Activated CD4-positive, alpha-beta T cell treated with anti-CD3 and anti-CD28 coated beads, Interleukin-2, amount 50 U/mL, for 24 hours (primary cell): ENCODE measurements at places on chromosomes 3 and 15.

GRCh38 chr3:115500795-115501194 is 122.5 kb upstream of the GAP43 start:
- DNase-seq, result no peak

DNA sequence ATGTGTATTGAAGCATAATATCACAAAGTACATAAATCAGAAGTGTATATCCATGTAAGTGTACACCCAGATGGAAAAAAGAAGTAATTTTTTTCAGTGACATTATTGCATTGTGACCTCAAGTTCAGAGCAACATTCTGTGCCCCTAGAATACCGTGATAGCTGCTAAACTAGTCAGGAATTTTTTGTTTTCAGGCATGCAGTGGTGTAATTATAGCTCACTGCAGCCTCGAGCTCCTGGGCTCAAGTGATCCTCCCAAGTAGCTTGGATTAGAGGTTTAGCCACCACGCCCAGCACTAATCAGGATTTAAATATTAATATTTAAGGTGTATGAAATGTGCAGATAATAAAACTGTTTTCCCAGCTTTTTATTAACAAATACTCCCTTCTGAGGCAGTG is 25.5 kb downstream of the SEC62 start:
- DNase-seq, result no peak

- no peak for DNase-seq
These were observed 102.9 kb downstream of the SHQ1 start for GRCh38 chr3:72745146-72745999.

- DNase-seq, result no peak
These were observed 178.6 kb upstream of the LYSMD4 start for GRCh38 chr15:99911816-99912215.

DNA sequence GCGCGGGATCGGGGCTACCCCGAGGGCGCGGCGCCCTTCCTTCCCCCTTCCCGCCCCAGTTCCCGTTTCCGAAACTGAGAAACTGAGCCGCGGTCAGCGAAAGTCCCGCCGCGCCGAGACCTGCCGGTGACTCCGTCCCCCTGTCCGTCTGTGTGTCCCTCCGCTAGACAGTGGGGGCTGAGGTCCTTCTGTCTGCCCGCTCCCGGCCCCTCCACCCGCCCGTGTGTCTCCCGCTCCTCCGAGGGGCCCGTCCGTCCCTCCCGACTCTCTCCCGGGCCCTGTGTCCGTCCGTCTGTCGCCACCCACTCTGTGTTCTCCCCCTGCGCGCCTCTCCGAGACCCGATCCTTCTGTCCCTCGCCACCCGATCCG is 426 bp downstream of the PRKCD start:
- DNase-seq, result no peak

GRCh38 chr15:58748852-58749531 is 515 bp downstream of the ADAM10 start:
- peak; percentile 13 for DNase-seq

- no peak for DNase-seq
These were observed 16.9 kb upstream of the SCAMP5 start for GRCh38 chr15:74978503-74978902.

DNA sequence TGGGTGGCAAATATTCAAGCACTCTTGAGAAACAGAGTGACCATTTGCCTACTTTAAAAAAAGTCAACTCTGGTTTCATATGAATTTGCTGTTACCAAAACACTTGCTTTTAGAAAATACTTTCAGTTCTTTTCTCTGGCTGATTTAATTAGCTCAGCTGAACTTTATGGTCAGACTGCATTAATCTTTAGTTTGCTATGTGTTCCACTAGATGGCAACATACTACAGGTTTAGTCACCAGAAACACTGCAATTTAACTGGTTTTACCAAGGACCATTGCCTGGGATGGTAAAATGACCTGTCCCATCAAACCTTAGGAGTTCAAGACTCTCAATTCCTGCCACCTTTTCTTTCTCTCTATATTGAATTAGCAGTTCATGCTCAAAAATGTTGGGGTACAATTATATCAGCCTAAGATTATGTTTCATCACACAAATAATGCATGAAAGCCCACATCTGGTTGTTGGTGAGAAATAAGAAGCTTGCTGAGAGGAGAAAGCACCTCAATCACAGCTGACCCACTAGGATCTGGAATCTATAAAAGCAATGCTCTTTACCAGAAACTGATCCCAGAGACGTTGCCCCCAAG is 14.2 kb downstream of the EIF4E3 start:
- no peak for DNase-seq

DNA sequence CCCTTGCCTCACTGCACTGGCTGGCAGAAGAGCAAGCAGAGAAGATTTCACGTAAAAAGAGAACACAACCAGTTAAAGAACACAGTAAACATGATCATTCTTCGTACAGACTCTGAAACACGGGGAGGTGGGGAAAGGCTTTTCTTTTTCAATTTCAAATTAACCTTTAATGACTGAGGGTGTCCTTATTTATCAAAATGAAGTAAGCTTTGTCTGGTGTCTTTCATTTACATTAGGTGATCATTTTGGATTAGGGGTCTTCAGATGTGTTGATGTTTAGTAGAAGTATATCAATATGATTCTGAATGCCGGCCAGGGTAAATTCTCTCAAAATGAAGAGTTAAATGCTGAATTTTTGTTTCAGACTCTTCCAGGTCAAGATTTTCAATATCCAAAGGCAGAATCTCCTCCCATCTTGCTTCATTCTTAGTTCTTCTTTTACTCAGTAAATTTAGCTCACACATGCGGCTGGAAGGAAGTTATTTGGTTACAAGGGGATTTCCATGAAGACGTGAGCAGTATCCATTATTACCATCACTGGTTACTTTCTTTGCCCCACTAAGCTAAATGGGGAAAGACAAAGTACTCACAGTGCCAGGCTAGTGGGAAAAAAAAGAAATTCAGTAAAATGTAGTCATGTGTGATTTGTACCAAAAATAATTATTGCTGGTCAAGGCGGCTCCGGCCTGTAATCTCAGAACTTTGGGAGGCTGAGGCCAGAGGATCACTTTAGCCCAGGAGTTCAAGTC is 272.2 kb upstream of the NR2F2 start:
- no peak for DNase-seq

DNA sequence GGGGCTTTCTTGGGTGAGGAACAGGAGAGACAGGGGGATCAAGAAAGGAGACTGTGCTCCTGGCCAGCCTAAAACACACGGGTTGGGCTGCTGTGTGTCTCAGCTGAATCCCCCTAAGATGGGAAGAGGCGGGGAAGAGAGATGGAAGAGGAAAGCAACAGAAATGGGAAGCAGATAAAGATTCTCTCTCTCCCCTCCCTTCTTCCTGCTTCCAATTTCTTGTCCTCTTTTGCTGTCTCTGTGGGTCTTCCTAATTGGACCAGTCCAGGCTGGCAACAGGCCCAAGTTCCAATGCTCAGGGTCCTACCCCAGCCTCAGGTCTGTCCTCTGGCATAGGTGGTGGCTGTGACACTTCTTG is 7.1 kb downstream of the ISLR2 start:
- no peak for DNase-seq

- no peak for DNase-seq
These were observed 21.4 kb downstream of the BTLA start for GRCh38 chr3:112477891-112478290.

GRCh38 chr3:99396651-99397275 is 241.6 kb upstream of the COL8A1 start:
- no peak for DNase-seq

DNA sequence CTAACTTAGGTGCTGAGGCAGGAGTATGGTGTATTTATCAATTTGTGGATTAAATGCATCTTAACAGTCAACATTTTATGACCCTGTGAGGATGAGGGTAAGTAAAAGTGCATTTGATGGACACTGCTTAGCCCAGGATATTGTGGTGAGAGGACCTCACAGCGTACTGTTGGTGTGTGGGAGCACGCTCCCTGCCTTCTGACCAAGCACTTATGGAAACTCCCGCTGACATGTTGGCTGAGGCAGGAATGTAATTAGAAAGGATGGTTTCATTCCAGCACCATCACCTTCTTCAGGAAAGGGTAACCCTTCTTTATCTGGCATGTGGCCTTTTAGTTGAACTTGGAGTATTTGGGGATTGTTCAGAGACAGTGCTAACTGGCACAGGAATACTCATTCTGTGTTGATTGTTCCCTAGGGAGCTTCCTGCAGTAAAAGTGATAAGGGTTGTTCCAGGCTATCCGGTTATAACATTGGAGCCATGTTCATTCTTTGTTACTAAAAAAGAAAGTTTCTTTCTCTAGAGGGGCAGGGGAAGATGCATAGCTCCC is 11.7 kb upstream of the FSTL1 start:
- DNase-seq, result no peak

DNA sequence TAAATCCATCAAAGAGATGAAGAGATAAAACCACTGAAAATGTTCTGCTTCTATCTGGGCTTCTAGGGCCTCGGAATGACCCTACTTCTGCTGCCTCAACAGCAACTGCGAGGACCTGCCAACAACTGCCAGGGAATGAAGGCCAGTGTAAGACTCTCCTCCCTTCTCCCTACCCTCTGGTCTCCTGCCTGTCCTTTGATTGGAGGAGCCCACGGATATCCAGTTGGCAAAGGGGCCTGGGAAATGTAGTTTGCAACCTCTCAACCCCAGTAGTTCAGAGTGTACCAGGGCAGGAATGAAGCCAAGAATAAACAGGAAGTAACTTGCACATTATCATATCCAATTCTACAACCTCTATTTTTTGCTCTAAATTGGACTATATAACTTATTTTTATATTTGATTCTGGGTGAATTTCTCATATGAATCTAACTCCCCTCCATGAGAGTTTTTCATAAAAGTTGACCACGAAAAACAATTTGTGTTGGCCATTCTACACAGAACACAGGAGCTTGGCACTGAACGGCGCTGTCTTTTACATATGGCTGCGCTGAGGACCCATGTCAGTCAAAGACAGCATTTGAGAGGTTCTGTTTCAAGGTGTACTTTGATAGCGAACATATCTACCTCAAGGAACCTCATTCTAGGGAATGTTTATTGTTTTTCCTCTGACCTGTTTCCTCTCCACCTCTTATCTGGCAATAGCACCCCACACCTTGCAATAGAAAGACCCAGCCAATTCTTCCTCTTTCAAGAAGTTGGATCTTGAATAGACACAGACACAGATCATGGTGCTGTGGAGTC is 91.1 kb upstream of the RNF7 start:
- no peak for DNase-seq

DNA sequence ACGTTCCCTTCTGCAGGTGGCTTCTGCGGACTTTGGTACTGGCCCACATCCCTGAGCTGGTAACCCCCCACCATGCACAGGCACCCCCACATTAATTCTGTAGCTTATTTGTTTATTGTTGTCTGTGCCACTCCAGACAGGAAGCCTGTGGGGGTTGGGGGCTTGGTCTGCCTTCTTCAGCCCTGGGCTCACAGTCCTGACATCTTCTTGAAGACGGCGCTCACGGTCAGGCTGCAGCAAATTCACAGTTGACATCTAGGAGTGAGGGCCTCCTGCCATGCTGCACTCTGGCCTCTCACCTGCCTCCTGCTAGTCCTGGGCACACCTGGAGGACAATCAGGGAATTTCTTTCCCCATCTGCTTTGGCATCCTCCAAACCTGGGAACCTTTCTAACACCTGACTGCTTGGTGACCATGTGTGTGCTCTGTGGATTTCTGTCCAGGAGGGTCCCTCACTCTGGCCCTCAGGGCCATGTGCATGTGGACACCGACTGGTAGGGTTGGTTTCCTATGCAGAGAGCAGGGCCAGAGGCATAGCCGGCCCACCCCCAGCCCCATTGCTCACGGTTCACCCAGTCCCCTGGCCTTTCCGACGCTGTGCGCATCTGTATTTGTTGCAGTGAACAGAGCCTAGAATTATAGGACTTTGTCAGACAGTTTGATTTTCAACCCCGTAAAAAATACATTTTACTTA is 68.8 kb downstream of the APBA2 start:
- DNase-seq, result no peak

- DNase-seq, result no peak
These were observed 153.0 kb upstream of the MLF1 start for GRCh38 chr3:158418035-158418434.

DNA sequence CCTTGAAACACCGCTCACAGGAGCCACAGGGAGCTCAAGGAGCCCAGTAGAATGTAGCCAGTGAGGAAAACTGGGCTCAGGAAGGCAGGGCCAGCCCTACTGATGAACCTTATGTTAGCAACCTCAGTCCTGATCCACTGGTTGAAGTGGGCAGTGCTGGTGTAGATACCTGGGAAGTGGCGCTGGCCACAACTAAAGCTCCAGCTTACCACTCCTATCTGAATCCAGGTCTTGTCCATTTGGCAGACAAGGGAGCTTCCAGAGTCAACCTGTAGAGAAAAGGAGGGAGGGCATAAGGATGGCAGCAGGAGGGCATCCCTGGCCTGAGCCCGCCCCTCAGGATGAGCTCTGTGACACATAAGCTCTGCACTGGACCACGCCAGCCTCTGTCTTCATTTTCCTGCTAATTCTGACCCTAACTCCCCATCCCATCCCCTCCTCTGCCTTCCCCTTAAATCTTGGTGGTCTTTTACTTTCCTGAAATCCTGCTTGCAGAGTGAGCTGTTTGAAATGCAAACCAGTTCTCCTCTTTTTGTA is 2.1 kb upstream of the PRSS50 start:
- no peak for DNase-seq

GRCh38 chr15:48029642-48030041 is 91.1 kb upstream of the SLC24A5 start:
- DNase-seq, result no peak

- no peak for DNase-seq
These were observed 11.3 kb downstream of the EXOSC7 start for GRCh38 chr3:44987332-44987731.

GRCh38 chr3:15510493-15510892 is 11.0 kb downstream of the COLQ start:
- no peak for DNase-seq

- no peak for DNase-seq
These were observed 1161.4 kb downstream of the IGSF11 start for GRCh38 chr3:117873249-117873600.

- DNase-seq, result no peak
These were observed 63.9 kb downstream of the CGNL1 start for GRCh38 chr15:57440167-57440566.

DNA sequence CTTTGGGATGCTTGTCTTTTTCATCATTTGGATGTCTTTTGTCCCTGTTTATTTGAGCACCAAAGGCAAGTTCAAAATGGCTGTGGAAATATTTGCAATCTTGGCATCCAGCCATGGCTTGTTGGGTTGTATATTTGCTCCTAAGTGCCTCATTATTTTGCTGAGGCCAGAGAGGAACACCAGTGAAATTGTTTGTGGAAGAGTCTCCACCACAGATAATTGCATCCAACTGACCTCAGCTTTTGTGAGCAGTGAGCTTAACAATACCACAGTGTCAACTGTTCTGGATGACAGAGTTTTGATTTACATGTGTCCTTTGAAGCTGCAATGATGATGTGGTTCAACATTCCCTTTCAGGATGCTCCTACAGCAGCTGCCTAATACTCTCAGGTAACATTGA is 83.0 kb upstream of the KCNAB1 start:
- DNase-seq, result no peak

- DNase-seq, result no peak
These were observed 149.5 kb upstream of the THBS1 start for GRCh38 chr15:39431376-39431775.

GRCh38 chr15:29669823-29670222 is 152.4 kb downstream of the TJP1 start:
- no peak for DNase-seq
